ENCODE measurements at places on chromosomes 11 and 22. TPM values are rescaled to one million over a fixed set of nuclear protein-coding genes. Genes with fewer than 3 reads are reported as not detected.

C11orf86 gene
- total RNA-seq: 43.6 TPM

PI4KA gene
- 23.4 TPM for total RNA-seq

GNG3 gene
- total RNA-seq: not detected

MAPK8IP2 gene
- 4.3 TPM for total RNA-seq

ZP1 gene
- 0.58 TPM for total RNA-seq

RIBC2 gene
- 2.5 TPM for total RNA-seq

TMEM191C gene
- 1.0 TPM for total RNA-seq

MRGPRX4 gene
- total RNA-seq: not detected

ENTHD1 gene
- total RNA-seq: not detected

BCO2 gene
- 0.93 TPM for total RNA-seq

C11orf42 gene
- total RNA-seq: not detected

RIC3 gene
- total RNA-seq: 1.4 TPM

ART1 gene
- not detected for total RNA-seq

RCOR2 gene
- 1.3 TPM for total RNA-seq

MYO7A gene
- 1.2 TPM for total RNA-seq

OR51I1 gene
- not detected for total RNA-seq

NXPE4 gene
- total RNA-seq: not detected

CARD18 gene
- not detected for total RNA-seq

IL18 gene
- total RNA-seq: 98.4 TPM

CWF19L2 gene
- 4.3 TPM for total RNA-seq

PHLDA2 gene
- total RNA-seq: 135 TPM

KCNJ11 gene
- 0.39 TPM for total RNA-seq

PDE3B gene
- total RNA-seq: 2.5 TPM

RAB39A gene
- total RNA-seq: 0.83 TPM

OR4C16 gene
- total RNA-seq: not detected

SLC7A4 gene
- not detected for total RNA-seq

GGTLC3 gene
- total RNA-seq: not detected

RIN1 gene
- total RNA-seq: 41.2 TPM

SCGB1A1 gene
- total RNA-seq: not detected

ANO9 gene
- 1.1 TPM for total RNA-seq

ANO1 gene
- total RNA-seq: 1.1 TPM

KIRREL3 gene
- total RNA-seq: 10.4 TPM

SLC43A3 gene
- total RNA-seq: 0.69 TPM

SMC1B gene
- not detected for total RNA-seq

RAG2 gene
- not detected for total RNA-seq

CDKN1C gene
- 0.76 TPM for total RNA-seq

RASSF10 gene
- 10.7 TPM for total RNA-seq

OR51B4 gene
- total RNA-seq: not detected

ISX gene
- total RNA-seq: not detected

GLYAT gene
- not detected for total RNA-seq

FGF4 gene
- total RNA-seq: not detected

SYNGR1 gene
- total RNA-seq: 13.2 TPM

FOLR3 gene
- not detected for total RNA-seq

KRTAP5-1 gene
- not detected for total RNA-seq

SOX6 gene
- not detected for total RNA-seq

SLC22A12 gene
- not detected for total RNA-seq

KIF18A gene
- 19.2 TPM for total RNA-seq

HTR3A gene
- total RNA-seq: not detected

SYT7 gene
- total RNA-seq: 1.2 TPM

OR4C3 gene
- not detected for total RNA-seq

CD81 gene
- total RNA-seq: 389 TPM

PRDM11 gene
- total RNA-seq: 6.0 TPM

ACTN3 gene
- total RNA-seq: not detected

OR51F2 gene
- not detected for total RNA-seq

DCHS1 gene
- 0.14 TPM for total RNA-seq

Data from A549 treated with DMSO at 1 μM for 4 hours (cell line).